Dermis microvascular lymphatic vessel endothelial cell (primary cell): ENCODE measurements at places on chromosomes 12 and 14.

DNA sequence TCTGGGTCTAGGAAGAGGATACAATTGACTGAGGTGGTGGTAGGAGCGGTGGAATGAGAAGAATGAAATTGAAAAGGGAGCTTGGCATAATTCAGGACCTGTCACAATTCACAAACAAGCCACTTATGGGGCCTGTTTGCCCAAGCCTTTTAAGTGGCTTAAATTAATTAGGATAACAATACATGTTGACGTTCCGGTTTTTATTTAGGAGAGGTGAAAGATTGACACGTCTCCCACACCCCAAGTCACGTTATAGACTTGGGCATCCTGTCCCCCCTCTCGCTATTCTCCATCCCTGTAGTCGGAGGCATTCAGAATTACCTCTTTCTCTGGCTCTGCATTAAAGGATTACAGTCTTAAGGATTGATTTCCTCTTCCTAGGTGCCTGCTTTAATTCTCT is 954 bp upstream of the CALCOCO1 start:
- no peak for DNase-seq

- DNase-seq: no peak
Observed at GRCh38 chr12:1367331-1368291, 226.8 kb downstream of the FBXL14 start.

GRCh38 chr12:53292426-53292825 is 2.9 kb upstream of the PFDN5 start:
- DNase-seq: no peak

- DNase-seq: no peak
Observed at GRCh38 chr12:75938189-75938588, 93.4 kb downstream of the PHLDA1 start.

DNA sequence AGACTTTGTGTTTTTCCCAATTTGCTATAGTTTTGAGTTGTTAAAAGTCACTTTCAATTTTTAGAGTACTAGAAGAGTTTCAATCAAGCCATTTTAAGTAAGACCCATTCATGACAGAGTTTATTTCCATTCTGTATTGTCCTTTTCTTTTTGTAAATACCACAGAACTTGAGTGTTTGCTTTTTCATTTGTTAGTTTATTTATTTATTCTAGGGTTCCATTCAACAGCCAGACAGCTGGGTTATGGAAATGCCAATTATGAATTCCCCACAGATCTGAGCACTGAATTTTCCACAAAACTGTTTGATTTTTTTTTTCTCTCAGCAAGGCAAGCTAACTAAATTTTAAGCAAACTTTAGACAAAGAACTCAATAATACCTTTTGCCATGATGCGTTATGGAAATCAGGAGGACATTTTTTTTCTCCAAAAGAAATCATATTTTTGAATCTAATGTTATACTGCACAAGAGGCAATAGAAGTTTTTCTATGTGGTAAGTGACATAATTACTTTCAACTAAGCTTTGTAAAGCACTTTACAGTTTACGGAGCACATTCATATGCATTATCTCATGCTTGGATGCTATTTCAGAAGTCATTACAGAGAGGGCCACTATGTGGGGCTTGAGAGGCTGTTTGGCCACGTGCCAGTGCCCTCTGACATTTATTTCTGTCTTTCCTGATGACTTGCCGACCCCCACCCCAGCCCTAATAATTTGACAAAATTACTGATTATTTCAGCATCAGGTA is 181.5 kb downstream of the VRK1 start:
- no peak for DNase-seq

DNA sequence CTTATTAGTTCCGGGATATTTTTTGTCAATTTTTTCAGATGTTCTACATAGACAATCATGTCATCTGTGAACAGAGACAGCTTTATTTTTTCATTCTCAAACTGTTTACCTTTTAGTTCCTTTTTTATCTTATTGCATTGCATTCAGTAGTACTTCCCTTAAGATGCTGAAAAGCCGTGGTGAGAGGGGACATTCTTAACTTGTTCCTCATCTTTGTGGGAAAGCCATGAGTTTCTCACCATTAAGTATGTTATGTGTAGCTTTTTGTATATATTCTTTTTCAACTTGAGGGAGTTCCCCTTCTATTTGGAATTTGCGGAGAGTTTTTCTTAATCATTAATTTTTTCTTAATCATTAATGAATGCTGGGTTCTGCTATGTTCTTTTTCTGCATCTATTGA is 1727.1 kb upstream of the SEL1L start:
- no peak for DNase-seq

GRCh38 chr12:50482571-50482970 is 22.2 kb upstream of the DIP2B start:
- DNase-seq: no peak

DNA sequence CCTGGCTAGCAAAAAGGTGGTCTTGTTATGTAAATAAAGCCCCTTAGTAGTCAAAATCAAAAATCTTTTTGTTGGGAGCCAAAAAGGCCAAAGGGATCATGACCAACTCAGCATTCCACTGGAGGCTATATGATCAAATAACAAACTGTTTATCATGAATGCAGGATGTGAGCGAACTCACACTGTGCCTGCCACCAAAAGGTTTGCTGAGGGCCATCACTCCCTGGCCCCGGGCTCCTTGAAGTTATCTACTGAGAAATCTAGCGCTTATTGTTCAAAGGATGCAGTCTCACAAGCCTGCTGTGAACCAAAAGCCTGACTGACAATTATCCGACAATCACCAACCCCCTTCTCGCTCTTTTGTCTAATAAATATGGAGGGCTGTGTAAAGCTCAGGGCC is 107.2 kb upstream of the DDHD1 start:
- DNase-seq: no peak

GRCh38 chr12:99455350-99456035 is 192.1 kb upstream of the GARIN6 start:
- no peak for DNase-seq
